Naive B cell (primary cell): ENCODE measurements at places on chromosomes 2 and 18. TPM values are rescaled to one million over a fixed set of nuclear protein-coding genes. Genes with fewer than 3 reads are reported as not detected.

The CPO gene
- polyA plus RNA-seq = not detected

The ANTXR1 gene
- polyA plus RNA-seq = not detected

DNA sequence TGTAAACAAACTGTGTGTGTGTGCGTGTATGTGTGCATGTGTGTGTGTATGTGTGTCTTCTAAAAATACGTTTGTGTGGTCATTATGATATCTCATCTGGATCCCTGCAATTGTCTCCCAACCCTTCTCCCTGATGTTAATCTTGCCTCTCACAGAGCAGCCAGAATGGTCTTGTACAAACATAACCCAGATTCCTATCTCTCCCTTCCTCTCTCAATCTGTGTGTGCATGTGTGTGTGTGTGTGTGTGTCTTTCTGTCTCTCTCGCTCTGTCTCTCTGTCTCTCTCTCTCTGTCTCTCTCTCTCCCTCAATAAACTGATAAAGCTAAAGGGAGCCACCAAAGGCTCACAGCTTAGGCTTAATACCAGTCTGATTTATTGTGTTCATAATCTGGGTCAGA lies 210.8 kb downstream of the PAX3 start:
- no peak for DNase-seq

DNA sequence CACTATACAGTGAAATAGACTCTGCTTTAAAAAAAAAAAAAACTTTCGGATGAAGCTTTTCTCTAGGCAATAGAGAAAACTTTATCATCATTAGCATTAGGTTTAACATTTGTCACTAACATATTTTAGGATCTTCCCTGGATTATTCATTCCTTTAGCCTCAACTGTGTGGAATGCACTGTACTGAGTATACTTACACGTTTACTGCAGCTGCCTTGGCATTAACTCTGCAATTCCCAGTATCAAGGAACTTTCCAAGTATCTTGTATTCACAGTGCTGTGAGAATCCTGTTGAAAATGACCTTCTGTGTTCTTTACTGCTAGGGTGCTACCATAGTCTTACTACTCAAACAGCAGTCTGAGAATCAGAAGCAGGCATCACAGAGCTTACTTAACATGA lies 328.2 kb upstream of the COL3A1 start:
- no peak for DNase-seq

DNA sequence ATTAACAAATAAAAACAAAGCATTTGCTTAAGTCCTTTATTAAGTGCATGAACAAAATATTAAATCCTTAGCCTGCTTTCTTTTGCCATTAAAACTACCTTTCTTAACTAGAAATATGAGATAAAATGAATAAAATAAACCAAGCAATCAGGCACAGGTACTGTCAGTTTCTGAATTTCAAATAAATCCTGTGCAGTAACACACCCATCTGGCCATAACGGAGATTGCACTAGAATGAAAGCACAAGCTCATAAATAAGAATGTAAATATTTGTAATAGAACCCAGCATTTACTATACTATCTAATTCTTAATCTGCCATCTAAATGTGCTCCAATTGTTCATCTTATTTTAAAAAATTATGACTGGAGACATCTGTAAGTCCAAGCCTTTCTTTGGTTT lies 31.9 kb downstream of the PRKRA start:
- no peak for DNase-seq

- no peak for DNase-seq
Measured at GRCh38 chr2:198100346-198100745, 296.0 kb downstream of the PLCL1 start.
